Caki2 (cell line): ENCODE measurements at places on chromosomes 5 and 9. TPM values are rescaled to one million over a fixed set of nuclear protein-coding genes. Genes with fewer than 3 reads are reported as not detected.

DNA sequence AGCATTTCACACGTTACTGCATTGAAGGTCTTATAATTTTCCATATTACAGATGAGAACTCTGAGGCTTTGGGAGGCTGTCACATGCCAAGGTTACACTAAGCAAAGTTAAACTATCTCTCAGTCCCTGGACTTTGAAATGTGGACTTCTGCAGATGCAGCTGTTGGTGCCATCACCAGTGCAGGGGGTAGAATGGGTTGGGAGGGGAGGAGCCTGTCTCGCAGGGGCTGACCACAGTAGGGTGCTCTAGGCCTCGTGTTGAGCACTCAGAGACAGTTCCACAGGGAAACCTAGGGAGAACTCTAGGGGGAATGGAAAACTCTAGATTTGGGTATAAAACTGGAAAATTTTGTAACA is 220.9 kb downstream of the MAPKAP1 start:
- no peak for DNase-seq

GRCh38 chr5:88825584-88826315 is 57.2 kb downstream of the MEF2C start:
- no peak for DNase-seq

DNA sequence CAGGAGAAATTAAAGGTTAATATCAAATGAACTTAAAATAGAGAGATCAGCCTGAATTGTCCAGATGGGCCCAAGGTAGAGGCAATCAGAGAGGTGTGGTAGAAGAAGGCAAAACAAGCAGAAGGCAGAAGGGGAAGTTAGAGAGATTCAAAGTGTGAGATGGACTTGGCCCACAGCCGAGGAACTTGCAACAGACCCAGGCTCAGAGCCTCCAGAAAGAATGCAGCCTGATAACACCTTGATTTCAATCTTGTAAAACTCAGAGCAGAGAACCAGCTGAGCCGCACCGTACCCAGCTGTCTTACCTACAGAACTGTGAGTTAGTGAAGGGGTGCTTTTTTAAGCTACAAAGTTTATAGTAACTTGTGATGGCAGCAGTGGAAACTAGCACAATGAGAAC is 190.9 kb downstream of the RFK start:
- DNase-seq = no peak

- no peak for DNase-seq
These were observed 203.7 kb downstream of the ROR2 start for GRCh38 chr9:91746357-91746756.

DNA sequence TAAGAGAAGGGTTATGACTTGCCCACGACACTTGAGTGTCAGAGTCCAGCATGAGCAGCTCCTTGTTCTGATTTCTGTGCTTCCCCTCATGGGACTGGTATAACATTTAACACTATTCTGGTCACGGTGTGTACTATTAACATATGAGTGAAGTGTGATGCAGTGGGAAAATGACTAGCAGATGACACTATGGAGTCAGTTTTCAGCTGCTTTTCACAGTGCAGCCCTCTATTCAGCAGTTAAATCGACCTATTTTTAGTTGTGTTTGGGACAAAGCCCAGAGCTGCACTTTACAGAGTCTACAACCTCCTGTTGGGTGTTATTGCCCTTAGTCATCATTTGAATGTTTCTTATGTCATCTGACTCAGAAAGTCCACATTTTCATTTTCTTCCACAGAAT is 59.1 kb downstream of the CHSY3 start:
- DNase-seq = no peak

DNA sequence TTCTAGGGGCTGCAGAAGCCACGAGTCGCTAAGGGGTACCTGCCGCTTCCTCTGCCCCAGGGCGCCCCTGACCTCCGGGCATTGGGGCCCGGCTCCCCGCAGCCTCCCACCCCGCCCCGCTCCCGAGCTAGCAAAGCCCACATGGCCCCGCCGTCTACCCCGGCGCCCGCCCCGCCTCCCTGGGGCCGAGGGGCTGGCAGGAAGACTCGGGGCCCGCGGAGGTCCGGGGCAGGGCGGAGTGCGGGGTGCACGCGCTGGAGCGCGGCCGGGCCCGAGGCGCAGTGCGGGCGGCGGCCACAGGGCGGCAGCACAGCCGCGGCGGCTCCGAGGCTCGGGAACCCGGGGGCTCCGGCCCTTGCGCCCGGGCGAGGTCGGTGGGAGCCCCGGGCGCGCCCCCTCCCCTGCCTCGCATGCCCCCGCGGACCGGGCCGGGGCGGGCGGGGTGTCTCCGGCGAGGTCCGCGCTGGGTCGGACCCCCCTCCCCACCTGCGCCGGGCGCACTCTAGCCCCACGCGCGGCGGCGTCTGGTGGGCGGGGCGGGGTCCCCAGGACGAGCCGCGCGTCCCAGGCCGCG is 6.7 kb downstream of the NRARP start:
- DNase-seq = no peak

GRCh38 chr5:174607916-174608315 is 116.5 kb upstream of the MSX2 start:
- DNase-seq = no peak

DNA sequence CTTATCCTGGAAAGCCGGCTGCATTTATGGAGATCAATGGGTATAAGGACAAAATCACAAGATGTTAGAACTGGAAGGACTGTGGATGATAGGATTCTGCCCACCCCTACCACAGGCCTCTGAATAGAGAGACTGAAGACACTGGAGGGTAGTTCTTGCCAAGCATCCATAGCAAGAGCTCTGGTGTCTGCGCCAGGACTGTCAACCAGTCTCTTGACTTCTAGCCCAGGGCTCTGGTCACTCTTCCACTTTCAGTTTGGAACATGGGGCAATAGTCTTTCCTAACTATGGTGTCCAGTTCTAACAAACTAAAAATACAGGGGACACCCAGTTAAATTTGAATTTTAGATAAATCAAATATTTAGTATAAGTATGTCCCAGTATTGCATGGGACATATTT is 23.4 kb downstream of the LARP1 start:
- DNase-seq = no peak

GRCh38 chr5:55072666-55073065 is 29.8 kb upstream of the GZMA start:
- DNase-seq = no peak

GRCh38 chr5:56951946-56952691 is at the start of gene MIER3:
Gene MIER3, minus strand, starts transcription at chr5:56952123. Its CDS starts 21 bp downstream, at chr5:56952102.
- peak; percentile 55 for DNase-seq

GRCh38 chr5:96763026-96763425 is 44.7 kb downstream of the ERAP1 start:
- no peak for DNase-seq

DNA sequence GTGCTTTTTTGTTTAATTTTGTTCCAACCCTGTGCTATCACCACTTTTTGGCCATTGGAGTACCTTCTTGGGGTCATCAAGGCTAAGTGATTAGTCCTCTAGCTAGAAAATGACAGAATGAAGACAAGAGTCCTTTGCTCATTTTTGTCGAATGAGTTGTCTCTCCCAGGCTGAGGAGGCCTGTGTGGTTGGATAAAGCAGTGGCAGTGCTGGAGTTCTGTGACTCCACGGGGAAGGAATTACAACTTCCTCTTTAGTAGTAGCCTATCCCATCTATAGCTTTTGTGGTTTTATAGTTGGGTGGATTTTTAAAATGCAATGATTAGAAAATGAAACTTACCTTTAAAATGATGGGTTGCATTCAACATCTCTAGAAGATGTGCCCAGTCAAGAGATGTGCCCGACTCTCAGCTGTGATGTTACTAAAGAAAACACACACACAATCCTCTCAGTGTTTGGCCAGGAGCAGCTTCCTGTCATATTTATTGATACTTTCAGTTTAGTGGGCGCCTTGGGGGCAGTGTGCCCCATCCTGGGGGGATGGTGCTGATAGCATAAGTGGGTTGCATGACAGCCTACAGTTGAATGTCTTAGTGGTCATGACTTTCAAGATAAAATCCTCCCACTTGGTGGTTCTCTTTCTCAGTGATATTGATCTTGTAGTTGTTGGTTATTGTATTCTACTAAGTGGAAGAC is 11.9 kb downstream of the OTULINL start:
- no peak for DNase-seq

DNA sequence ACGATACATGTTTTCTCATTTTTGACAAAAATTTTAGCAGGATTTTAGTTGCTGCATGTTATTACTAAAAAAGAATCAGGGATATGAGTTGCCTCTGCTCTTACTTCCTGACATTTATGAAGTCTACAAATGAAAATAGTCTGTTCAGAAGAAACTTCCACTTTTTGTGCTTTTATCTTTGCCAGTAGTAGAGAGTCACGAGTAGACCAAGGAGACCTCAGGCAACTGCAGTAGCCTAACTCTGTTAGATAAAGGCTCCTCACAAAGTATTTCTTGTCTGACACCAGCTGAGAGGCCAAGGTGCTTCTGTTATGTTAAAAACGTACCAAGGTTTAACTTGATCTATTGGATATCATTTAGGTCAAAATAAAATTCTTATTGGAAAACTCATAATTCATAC is 333.9 kb downstream of the NR2F1-AS1 start:
- no peak for DNase-seq

GRCh38 chr9:9792144-9792857 is 820.5 kb downstream of the PTPRD start:
- DNase-seq = no peak

GRCh38 chr5:109936996-109937395 is 247.3 kb downstream of the MAN2A1 start:
- DNase-seq = no peak

DNA sequence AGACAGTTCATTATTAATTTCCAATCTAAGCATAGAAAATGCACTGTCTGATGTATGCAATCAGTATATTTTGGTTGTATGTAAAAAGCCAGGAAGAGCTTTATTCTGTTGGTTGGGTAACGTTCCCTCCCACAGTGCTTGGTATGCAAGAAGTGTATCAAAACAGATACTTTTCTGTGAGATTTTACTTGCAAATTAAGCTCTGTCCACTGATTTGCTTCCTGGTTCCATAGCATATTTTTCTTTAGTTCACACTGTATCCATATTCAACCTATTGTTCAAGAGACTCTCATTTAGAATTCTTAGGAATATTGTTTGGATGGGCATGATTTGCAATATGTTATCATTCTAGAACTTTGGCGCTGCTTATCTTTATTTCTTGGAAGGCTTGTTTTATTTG is 47.4 kb downstream of the RNF180 start:
- no peak for DNase-seq

DNA sequence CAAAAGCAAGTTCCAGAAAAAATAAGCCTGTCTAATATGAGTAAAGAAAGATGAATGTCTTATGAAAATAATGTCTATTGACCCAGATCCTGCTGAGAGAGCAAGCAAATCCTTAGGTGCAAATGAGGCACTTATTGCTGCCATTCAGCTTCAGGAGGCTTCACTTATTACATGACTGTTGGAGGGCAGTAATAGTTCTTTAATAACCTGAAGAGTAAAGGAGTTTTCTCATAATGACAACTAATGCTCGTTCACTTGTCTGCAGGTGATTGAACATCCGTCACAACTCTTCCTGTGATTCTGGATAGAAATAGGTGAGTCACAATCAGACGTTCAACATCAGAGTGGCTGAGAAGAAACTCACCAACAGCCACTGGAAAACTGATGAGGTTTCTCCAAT is 58.3 kb downstream of the SPOCK1 start:
- no peak for DNase-seq

- no peak for DNase-seq
These were observed 50.5 kb downstream of the FAM81B start for GRCh38 chr5:95441636-95442035.

DNA sequence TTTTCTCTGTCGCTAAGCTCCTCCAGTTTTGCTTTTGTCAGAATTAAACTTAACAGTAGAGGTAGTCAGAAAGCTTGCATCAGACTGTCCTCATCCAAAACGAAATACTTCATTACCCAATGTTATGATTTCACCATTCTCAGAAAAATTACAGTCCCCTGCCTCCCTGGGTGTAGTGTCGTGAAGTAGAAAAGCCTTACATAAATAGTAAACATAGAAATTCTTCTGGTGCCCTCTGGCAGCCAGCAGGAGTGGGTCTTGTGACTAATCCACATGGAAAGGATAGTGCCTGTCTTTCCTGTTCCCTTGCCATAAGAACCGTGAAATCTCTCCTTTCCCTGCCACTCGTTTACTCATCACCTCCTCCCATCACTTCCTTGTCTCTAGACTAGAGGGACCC is 230.6 kb downstream of the GNA14 start:
- DNase-seq = peak; percentile 1

DNA sequence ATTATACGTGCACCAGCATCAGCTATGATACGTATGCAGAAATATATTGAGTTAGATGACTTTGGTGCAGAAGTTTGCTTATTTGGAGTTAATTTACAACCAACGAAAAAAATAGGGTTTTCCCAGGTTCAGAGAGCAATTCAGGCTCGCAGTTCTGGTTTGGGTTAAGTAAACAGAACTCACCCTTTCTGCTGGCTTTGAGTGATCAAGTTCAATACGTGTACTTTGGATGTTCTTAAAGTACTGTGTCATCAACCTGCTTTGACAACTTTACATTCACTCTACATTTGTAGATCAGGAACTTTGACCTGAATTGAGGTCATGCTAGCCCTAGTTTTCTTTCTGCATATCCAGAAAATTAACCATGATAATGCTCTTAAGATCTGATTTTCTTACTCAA is 40.7 kb downstream of the ACOT12 start:
- DNase-seq = no peak

DNA sequence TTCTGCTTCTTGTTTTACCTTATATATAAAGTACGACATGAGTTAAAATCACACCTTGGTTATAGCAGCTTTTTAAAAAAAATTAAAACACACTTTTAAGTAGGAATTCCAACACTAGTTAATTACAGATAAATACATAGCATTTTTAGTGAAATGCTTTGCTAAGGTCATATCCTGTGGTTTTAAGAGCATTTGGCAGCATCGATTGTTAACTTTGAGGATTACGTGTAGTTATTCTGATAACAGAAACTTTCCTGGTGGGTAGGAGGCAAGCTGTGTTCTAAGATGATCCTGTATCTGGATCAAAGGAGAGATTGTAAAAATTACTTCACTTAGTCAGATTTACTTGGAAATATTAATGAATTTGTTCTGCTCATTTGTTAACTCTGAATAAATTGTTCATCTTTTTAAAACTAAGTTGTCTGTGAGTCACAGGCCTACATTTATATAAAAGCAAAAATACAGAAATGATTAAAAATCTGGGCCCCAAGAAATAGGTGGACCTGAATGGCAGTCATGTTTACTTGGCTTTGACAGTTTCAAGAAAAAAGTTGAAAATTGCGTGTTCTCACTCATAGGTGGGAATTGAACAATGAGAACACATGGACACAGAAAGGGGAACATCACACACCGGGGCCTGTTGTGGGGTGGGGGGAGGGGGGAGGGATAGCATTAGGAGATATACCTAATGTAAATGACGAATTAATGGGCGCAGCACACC is 58.3 kb downstream of the TRIO start:
- no peak for DNase-seq

DNA sequence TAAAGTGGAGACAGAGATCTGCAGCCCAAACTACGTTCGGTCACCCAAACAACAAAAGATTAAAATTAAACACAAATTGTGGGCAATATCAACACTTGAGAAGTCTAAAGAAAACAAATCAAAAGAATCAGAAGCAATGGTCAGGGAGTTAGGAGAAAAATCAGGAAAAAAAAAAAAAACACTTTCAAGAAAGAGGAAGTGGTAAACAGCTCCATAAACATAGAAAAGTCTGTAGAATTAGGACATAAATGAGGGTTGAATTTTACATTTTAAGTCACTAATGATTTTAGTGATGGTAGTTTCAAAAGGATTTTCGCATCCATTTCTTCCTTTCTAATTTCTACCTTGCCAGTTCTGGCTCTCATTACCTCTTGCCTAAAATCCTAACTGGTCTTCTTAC is 10.1 kb downstream of the RNF145 start:
- no peak for DNase-seq

Gene MYORG
- 0.03 TPM in 1 of 2 replicates, not detected in the other for total RNA-seq

Gene GPR151
- total RNA-seq = not detected in 2 replicates

Gene LRRC19
- total RNA-seq = not detected in 2 replicates

Gene MEIKIN
- not detected in 2 replicates for total RNA-seq

Gene MCC
- total RNA-seq = 0.20 and 2.9 TPM in 2 replicates

Gene ECSCR
- total RNA-seq = not detected in 2 replicates

Gene ST8SIA4
- total RNA-seq = not detected in 2 replicates

Gene BTNL8
- not detected in 2 replicates for total RNA-seq
